Suppressor macrophage treated with lipopolysaccharide for 1 hour (primary cell): ENCODE measurements at places on chromosomes 7 and 10.

GRCh38 chr10:96263669-96264068 is 7.7 kb downstream of the BLNK start:
- peak; percentile 45 for DNase-seq

GRCh38 chr10:3213208-3213607 is 40.6 kb upstream of the PITRM1 start:
- no peak for DNase-seq

DNA sequence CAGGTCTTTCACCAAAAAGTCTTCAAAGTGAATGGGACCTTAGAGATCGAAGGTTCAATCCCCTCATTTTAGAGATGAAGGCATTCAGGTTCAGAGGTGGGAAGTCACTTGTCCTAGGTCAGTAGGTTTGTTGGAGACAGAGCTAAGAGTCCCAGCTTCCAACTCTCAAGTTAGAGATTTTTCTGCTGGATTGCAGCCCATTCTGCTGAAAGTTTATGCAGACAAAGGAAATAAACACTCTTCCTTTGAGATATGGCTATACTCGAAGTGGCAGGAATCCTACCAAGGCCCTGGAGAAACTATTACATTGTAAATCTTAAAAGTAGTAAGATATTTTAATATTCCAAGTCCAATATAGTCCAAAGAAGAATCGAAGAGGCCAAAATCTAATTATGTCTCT is 64.4 kb downstream of the LYZL1 start:
- no peak for DNase-seq

- no peak for DNase-seq
Measured at GRCh38 chr10:6175329-6176055, 27.2 kb upstream of the PFKFB3 start.

GRCh38 chr10:378930-379704 is 243.9 kb downstream of the ZMYND11 start:
- no peak for DNase-seq

GRCh38 chr7:6640246-6640721 is 3.2 kb downstream of the ZNF316 start:
- DNase-seq = peak; percentile 75

DNA sequence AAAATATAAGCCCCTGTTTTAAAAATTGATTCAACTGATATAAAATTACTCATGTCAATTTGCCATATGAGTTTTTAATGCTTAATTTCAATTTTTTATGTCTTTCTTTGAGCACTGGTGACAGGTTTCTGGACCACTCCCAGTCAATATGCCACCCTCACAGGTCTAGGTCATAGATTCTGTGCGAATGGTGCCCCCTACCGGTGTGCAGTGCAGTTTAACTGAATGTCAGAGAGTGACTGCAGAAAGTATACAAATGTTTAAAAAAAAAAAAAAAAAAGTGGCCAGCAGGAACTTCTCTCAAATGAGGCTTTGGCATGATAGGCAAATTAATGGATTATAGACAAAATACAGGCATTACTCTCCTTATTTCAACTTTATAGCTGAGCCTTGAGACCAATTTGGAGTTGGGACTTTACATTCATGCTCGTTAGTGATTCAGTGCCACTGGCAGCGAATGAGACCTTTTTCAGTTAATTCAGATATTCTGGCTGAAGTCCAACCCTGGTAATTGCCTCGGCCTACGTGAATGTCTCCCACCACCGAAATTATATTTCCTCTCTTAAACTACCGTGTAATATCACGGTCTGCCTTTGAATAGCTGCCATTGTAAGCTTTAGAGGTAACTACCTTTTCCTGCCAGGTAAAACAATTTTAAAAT is 427.6 kb downstream of the PHTF2 start:
- DNase-seq = peak; percentile 48

GRCh38 chr10:78589687-78590086 is 479.1 kb upstream of the ZMIZ1 start:
- no peak for DNase-seq

DNA sequence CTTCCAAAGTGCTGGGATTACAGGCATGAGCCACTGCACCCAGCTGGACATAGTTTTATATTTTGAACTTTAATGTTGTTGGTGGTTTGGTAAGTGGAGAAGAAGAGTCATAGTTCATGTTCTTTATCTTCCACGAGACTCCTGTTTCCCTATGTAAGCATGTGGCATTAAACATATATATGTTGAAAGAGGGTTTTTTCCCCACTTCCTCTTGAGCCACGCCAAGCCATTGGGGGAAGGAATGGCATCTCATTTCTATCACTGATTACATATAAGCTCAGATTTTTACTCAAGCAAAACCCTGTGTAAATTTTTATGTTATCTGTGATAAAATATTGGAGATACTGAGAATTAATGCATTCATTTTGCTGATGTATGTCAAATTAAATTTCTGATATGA is 300.4 kb downstream of the PHF14 start:
- peak; percentile 52 for DNase-seq

- no peak for DNase-seq
Measured at GRCh38 chr7:929311-929711, 25.2 kb downstream of the ADAP1 start.
